ENCODE measurements at places on chromosomes 5 and 9. TPM values are rescaled to one million over a fixed set of nuclear protein-coding genes. Genes with fewer than 3 reads are reported as not detected.

DNA sequence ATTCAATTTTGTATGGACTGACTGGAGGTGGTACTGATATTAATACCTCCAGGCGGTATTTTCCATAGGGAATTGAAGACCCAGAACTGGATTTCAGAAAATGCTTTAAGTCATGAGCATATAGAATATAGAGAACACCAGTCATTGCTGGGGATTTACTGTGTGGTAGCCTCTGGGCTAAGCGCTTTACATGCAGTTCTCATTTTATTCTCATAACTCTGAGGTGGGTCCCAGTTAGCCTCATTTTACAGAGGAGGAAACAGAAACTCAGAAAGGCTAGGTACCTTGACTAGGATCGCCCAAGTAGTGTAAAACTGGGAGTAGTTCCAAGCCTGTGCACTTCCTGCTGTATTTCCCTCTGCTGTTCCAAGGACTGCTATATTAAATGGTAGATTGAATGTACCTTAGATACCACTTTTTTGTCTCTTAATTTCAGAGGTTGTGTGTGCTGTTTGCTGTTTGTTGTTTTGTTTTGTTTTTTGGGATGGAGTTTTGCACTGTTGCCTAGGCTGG, 13.8 kb downstream of the SLC44A1 start:
- no peak for DNase-seq

The SYK gene
- 4.0 TPM for polyA plus RNA-seq

GRCh38 chr9:92737216-92737606, 27.4 kb downstream of the BICD2 start:
- no peak for DNase-seq

- DNase-seq, result no peak
These were observed 84.2 kb downstream of the AK8 start for GRCh38 chr9:132793606-132794580.

GRCh38 chr5:179969110-179969509, 61.4 kb upstream of the TBC1D9B start:
- no peak for DNase-seq

GRCh38 chr9:108762348-108763055, 93.3 kb downstream of the ACTL7B start:
- no peak for DNase-seq

DNA sequence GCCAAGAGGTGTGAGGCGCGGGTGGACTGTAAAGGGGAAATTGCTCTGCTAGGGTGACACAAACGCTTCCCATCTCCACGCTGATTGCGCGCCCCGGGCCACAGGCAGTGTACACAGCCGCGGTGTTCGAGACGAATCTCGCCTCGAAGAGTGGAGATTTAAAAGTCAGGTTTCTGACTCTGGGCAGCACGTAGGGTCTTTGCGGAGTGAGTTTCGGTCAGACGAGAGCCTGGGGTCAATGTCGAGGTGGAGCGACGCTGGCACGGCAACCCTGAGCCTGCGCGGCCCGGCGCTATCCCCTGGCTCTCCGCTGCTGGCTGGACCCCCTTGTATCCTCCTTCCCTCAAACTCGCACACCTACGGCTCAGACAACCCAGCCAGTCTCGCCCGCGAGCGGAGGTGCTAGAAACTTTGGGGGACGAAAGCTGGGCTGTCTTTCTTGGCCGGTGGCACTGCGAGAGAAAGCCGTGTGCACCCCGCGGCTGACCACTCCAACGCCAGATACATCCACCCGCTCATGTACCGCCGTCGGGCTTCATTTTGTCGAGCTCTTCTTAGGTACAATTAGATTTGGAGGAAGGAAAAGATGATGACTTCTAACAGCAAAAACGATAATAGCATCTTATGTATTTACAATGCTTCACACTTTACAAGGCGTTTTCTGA, 5.4 kb upstream of the FOXB2 start:
- no peak for DNase-seq
